Ecto neural progenitor cell (in vitro differentiated cells): ENCODE measurements at places on chromosomes 4 and X.
A peak's percentile ranks its signal among the peaks of the same experiment; 100 is the strongest.

- DNase-seq, result no peak
These were observed 64.6 kb downstream of the CLDN22 start for GRCh38 chr4:183255487-183255886.

- DNase-seq, result no peak
These were observed 2.6 kb upstream of the STK32B start for GRCh38 chr4:5048721-5049120.

- peak; percentile 92 for DNase-seq
These were observed 9.0 kb upstream of the PITX2 start for GRCh38 chr4:110631584-110632505.

- DNase-seq, result no peak
These were observed 356.1 kb downstream of the HNRNPD start for GRCh38 chr4:82017680-82018079.

DNA sequence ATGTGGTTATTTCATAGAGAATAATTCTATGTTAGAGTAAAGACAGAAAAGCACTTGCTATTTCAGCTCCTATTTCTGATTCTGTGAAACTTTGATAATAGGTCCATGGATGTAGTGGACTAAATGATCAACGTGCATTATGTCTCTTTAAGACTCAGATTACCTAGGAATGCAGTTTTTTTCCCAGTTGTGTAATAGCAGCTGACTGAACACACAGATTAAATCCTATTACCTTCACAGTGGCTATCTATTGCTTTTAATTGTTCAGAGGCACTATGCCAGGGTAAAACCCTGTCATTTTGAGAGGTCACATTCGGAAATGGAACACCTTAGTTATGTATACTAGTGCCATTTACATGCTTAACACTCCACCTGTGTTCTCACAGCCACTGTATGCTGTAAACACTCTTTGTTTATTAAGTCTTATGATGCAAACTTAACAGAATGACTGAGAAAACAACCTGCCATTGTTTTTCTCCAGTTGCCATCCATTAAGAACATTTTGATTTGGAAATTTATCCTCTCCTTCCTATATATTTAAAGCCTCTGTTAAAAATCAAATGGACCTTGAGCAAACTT, 70.5 kb downstream of the HPGD start:
- DNase-seq, result no peak

DNA sequence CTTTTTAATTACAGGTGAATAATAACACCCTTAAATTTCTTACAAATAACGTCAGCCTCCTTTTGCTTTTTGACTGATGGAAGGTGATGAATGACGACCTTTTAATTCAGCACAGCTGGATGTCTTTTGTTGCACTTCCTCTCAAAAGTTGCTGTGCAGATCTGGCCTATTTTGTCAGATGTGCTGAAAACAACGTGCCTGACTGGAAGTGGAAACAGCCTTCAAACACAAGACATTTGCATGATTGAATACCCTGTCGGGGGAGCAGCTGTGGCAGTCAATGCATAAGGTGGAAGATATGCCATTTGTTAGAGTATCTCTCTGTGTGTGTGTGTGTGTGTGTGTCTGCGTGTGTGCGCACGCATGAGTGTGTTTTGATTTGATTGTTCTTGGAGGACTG, 579.7 kb downstream of the SPRY1 start:
- peak; percentile 48 for DNase-seq

DNA sequence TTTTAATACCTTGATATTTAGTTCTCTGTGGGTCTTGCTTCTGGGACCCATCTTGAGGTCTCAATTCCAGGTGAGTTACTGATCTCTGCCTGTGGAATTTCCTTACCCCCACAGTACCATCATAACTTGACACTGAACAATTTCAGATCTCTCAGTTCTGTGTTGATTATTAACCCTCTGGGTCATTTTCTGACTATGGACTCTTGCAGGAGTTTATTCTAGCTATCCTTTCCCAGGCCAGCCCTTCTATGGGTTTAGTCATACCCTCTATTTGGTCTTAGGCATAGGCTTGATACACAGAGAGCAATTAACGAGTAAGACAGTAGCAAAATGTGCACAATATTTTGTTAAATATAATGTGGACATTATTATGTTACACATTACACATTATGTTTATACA, 3.7 kb upstream of the SPARCL1 start:
- no peak for DNase-seq

GRCh38 chrX:118062048-118062789, 54.4 kb downstream of the KLHL13 start:
- no peak for DNase-seq

DNA sequence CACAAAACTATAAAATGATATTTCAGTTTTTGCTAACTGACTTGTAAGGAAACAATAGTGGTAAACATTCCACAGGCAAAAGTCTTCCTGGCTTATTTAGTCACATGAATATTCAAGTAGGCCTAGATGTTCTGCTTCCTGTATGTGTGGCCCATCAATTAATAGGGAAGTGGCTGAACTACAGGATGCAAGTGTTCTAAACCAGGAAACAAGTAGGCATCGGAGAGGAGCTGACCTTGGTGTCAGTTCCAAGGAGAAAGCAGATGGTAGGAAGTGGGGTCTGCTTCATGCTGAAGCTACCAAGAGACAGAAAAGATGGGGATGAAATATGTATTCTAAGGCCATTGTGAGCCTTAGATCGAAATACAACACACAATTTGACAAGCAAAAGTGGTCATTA, 149.7 kb downstream of the ANTXR2 start:
- no peak for DNase-seq

GRCh38 chr4:6660430-6660829, 19.9 kb downstream of the MRFAP1 start:
- DNase-seq, result no peak

- DNase-seq, result no peak
These were observed 65.3 kb downstream of the ANTXR2 start for GRCh38 chr4:80007745-80008149.

GRCh38 chr4:69485130-69485529, 10.6 kb downstream of the UGT2B4 start:
- no peak for DNase-seq

GRCh38 chr4:139921429-139922184, 232.4 kb downstream of the MAML3 start:
- DNase-seq, result no peak

GRCh38 chr4:119629142-119629471, 503 bp upstream of the PDE5A start:
- no peak for DNase-seq

- DNase-seq, result no peak
These were observed 741 bp downstream of the ANAPC4 start for GRCh38 chr4:25377572-25378436.

DNA sequence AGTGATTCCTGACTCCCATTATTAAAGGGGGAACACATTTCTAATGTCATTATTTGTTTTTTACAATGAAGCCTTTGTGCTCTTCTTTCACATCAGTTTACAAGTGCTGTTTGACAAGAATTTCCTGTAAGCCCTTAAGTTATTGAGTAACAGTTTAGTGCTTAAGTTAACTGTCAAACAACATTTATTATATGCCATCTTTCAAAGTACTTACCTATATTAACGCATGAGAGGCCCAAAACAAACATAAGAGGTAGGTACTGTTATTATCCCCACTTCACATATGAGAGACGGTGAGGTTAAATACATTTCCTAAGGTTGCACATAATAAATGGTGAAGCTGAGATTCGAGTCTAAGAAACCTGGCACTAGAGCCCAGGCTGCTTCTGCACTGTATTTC, 56.0 kb upstream of the MAGED1 start:
- no peak for DNase-seq

GRCh38 chr4:139763672-139764071, 98.1 kb downstream of the MGST2 start:
- no peak for DNase-seq

DNA sequence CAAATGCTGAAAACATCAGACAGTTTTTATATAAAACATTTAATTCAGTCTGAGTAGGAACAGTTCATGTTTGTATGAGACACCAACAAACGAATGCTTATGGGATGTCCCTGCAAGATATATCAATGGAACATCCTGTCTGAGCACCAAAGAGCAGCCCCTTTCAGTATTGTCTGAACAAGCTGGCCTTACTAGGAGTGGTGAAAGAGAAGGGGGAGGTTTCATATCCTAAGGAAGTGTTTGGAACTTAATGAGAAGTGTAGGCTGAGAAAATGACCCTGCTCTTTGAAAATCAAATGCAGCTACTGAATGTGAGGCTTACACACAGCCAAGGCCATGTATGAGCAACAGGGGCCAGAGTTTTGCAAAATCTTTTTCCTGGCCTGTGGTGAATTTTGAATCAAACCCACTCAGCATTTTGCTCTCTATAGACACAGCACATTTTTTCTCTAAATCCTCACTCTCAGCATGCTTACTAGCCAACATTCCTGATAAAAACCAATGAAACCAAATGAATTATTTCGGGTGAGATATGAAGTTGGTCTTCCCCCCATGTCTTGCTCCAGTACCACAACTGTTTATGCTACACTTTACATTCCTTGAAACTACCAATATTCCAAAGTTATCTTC, 119.4 kb downstream of the LUZP4 start:
- DNase-seq, result no peak

DNA sequence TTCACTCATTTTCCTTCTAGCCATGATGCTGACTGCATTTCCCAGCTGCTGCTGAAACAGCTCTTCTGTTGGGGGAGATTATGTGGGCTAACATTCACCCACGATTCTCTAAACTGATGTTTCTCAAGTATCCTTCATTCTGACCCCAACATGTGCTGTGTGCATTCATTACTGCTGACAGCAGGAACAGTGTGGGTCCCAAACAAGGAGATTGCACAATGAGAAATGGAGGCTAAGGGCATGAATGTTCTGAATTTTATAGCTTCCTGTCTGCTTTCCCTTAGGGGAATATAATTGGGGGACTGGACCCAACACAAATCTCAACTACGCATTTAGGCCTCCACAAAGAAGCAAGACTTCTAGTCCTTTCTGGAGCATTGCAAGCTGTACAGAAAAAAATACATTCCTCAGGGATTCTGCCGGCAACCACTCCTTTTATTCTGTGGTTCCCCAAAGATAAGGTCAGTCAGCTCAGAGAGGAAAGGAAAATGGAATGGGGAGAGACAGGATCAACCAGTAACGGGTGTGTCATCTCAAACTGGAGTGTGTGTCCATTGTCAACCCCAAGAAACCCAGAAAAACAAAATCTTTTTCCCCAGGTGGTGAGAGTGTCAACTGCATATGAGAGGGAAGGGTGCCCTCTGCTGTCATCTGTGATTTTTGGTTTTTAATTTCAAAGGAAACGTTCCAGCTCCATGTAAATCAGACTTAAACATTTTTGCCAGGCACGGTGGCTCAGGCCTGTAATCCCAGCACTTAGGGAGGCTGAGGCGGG, 81.5 kb upstream of the EGFL6 start:
- peak; percentile 59 for DNase-seq

GRCh38 chr4:146211440-146211839, 2.9 kb upstream of the REELD1 start:
- no peak for DNase-seq

DNA sequence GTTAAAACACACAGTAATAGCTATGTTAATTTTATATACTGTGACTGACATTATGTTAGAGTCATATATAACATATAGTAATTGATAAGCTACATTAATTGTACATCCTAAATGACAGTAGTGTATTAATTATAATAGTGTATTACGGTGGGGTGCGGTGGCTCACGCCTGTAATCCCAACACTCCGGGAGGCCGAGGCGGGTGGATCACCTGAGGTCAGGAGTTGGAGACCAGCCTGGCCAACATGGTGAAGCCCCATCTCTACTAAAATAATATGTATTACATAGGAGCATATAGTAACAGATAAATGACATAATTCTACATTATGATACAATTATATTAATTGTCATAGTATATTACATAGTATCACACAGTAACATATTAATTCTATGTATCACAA, 12.2 kb downstream of the ASMTL start:
- DNase-seq, result no peak

DNA sequence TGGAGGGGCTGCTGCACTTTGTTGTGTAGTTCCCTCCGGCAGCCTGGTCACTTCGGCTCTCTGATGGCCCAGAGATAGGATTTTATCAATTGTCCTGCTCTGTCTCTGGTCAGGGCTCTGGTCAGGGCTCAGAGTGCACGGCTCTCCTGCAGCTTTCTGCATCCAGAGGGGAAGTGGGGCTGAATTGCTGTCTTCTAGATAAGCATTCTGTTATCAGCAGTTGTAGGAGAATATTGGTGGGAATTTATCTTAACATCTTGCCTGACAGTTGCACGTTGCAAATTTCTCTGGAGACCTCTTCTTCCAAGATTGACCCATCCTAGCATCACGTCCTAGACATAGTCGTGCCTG, 62.8 kb downstream of the FAM193A start:
- no peak for DNase-seq

- DNase-seq, result no peak
These were observed 43.1 kb downstream of the MRPL1 start for GRCh38 chr4:77905651-77906263.

DNA sequence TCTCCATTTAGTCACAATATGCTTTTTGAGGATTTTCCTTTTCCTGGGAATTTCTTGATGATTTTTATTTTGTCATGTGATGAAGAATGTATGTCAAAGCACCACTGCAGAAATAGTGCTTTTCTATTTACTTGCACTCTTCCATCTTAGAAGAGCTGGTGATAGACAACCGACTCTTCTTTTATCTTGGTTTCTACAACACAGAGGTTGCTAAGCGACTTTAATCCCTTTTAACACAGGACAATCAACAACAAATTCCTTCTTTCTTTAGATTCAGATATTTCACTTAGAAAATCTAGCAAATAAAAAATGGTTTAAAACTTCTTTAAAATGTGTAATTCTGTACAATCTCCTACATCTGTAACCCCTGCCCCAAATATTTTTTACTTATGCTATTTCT, 34.6 kb downstream of the TET2 start:
- DNase-seq, result no peak

- no peak for DNase-seq
These were observed 899.2 kb downstream of the PDHA2 start for GRCh38 chr4:96739101-96739500.

DNA sequence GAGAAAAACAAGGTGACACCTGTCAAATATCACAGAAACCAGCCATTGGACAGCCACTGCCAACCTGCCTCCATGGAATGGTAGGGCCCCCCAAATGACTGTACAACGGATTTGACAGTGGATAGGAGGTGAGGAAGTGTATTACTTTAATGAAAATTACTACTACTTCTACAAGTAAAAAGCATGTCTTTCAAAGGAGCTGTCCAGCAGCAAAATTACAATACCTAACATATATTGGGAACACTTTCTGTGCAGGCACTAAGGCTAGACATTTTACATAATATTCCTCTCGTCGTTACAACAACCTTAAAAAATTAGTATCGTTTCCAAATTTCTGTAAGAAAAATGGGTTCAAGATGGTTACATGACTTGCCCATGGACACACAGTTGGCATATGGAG, 14.9 kb downstream of the PPP3CA start:
- no peak for DNase-seq

- DNase-seq, result no peak
These were observed 187.6 kb downstream of the GUCY2F start for GRCh38 chrX:109294097-109294814.

- no peak for DNase-seq
These were observed 79.2 kb downstream of the FBXL5 start for GRCh38 chr4:15575966-15576365.

DNA sequence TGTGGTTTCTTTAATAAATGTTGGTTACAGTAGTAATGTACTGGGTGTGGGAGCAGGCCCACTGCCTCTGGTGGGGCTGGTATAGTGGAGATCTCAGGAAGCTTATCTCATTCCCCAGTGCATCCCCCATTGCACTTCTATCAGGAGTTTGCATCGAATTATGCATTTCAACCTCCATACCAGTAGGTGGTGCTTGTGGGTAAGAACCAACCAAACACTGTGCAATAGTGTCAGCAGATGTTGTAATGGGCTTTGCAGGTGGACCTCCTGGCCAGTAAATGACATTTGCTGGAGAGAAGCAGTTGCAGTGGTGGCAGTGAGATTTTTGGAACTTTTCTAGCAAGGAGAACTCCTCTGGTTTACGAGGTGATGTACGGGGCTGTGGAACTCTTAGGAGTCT, 150.6 kb downstream of the POU3F4 start:
- no peak for DNase-seq
